ENCODE measurements at places on chromosomes 5 and 9.
A peak's percentile ranks its signal among the peaks of the same experiment; 100 is the strongest.

DNA sequence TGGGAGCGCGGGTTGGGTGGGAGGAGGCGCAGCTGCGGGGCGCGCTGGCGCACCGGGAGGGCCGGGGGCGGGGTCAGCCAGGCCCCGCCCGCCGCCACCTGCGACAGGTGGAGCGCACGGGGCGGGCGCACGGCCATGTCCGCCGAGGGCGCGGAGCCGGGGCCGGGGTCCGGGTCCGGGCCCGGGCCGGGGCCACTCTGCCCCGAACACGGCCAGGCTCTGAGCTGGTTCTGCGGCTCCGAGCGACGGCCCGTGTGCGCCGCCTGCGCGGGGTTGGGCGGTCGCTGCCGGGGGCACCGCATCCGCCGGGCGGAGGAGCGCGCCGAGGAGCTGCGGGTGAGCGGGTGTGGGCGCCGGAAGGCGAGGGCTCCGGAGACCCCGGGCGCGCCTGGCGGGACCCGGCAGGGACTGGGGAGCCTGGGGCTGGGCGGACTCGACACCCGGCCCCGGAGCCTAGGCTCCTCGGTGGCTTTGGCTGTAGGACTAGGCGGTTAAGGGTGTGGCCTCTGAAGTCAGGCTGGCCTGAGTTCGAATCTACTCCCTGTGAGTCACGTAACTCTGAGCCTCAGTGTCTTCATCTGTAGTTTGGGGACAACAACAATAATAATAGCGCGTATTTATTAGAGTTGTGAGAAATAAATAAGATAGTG is at the start of gene BSPRY:
Gene BSPRY (plus strand): TSS at position 97 of the 650 bp plus-strand sequence. CDS start 39 bp downstream, at position 136.
- peak; percentile 68 for DNase-seq

GRCh38 chr5:136025900-136026299 is 2.9 kb upstream of the TGFBI start:
- no peak for DNase-seq

- no peak for DNase-seq
Measured at GRCh38 chr5:4661836-4662235, 478.3 kb upstream of the ADAMTS16 start.

GRCh38 chr9:8916771-8917170 is 1117.2 kb upstream of the DMAC1 start:
- DNase-seq, result no peak

- no peak for DNase-seq
Measured at GRCh38 chr9:116639251-116639741, 47.8 kb upstream of the TRIM32 start.

GRCh38 chr9:70529833-70530232 is 115.4 kb upstream of the KLF9 start:
- no peak for DNase-seq

GRCh38 chr9:108786901-108787689 is 68.7 kb downstream of the ACTL7B start:
- DNase-seq, result no peak

- no peak for DNase-seq
Measured at GRCh38 chr9:89742660-89743059, 137.8 kb downstream of the GADD45G start.

DNA sequence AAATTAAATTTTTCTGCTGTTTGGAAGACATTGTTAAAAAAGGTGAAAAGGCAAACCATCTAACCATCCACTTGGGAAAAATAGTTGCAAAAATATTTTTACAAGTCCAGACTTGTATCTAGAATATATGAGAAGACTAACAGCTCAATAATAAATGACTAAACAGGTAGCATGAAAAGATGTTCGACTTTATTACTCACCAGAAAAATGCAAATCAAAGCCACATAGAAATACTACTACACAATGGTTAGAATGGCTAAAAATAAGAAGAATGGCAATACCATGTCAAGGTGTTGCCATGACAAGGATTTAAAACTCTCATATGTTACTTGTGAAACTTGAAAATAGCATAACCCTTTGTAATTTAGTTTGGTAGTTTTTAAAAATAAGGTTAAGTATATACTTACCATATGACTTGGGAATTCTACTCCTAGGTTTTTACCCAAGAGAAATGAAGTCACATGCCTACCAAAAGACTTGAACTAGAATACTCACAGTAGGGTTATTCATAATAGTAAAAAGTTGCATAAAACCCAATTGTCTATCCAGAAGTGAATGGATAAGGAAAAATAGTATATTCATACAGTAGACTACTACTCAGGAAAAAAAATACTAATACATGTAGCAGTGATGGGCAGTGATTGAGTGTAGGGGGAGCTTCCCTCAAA is 93.8 kb downstream of the VPS13A start:
- no peak for DNase-seq

- no peak for DNase-seq
Measured at GRCh38 chr5:134614450-134615085, 18.1 kb downstream of the SAR1B start.

GRCh38 chr5:81989204-81989603 is 17.4 kb downstream of the ATG10 start:
- DNase-seq, result no peak

GRCh38 chr5:40909264-40909663 is at the start of gene C7:
Gene C7 (plus strand): TSS chr5:40909497. CDS start chr5:40909611, 114 bp downstream.
- no peak for DNase-seq

Data from activated CD8-positive, alpha-beta memory T cell treated with anti-CD3 and anti-CD28 coated beads, Interleukin-2, amount 50 U/mL, for 48 hours (primary cell).